ENCODE measurements at places on chromosomes 2 and 18. TPM values are rescaled to one million over a fixed set of nuclear protein-coding genes. Genes with fewer than 3 reads are reported as not detected.

- no peaks in the 10 kb centered on the region for H3K27me3 ChIP-seq
- no peaks in the 10 kb centered on the region for H3K36me3 ChIP-seq
- no peaks in the 10 kb centered on the region for H3K4me1 ChIP-seq
- no peak for DNase-seq
Observed at GRCh38 chr18:59715966-59716369, 18.7 kb upstream of the CCBE1 start.

CDH7 gene
- not detected for total RNA-seq

CTNNA2 gene
- total RNA-seq = not detected

DNA sequence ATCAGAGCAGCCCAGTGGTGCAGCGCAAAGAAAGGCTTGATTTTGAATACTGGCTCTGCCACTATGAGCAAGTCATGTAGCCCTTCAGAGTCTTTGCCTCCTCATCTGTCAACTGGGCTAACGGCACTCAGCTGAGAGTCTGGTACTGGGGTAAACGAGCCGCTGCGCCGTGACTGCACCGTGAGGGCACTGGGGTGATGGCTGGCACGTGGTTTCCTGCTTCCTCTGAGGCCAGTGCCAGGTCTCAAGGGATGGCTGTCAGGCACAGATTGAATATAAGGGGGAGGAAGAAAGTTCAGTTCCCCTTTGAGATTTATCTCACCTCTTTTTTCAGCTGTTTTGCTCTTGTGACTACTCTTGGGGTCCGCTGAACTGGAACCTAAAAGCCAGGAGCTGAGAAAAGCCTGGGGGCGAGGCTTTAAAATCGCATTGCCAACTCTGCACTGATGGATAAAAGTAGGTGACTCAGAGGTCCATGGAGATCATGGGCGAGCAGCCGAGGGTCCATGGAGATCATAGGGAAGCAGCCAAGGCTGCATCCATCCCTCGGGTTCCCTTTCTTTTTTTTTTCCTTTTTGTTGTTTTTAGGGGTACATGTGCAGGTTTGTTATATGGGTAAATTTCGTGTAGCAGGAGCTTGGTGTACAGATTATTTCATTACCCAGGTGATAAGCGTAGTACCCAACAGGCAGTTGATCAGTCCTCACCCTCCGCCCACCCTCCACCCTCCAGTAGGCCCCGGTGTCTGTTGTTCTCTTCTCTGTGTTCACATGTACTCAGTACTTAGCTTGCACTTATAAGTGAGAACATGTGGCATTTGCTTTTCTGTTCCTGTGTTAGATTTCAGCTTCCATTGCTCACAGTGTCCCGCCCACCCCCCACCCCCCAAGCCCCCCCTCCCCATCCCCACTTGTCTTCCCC, 114.3 kb downstream of the SPP2 start:
- H3K4me3 ChIP-seq = no peak overlapping the region
- no peaks in the 10 kb centered on the region for H3K36me3 ChIP-seq
- peak; percentile 44 for DNase-seq

IL36RN gene
- total RNA-seq = not detected

DNA sequence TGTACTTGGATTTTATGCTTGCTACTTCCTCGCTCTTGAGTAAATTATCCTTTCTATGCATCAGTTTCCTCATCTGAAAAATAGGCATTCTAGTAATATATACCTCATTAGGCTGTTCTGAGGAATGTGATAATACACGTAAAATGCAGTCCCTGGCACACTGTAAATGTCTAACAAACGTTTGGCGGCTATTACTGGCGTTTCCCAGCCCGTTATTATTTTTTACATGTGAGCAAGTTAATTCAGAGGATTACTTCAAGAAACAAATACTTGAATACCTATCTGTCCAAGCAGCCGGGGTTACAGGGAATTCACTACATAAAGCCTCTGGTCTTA, 586 bp upstream of the C2orf49 start:
- H3K36me3 ChIP-seq = peaks cover 19% of the 10 kb centered on the region
- peaks cover 40% of the 10 kb centered on the region for H3K4me1 ChIP-seq
- H3K27me3 ChIP-seq = no peaks in the 10 kb centered on the region
- DNase-seq = no peak
- H3K4me3 ChIP-seq = peak overlapping the region; percentile 100

GRCh38 chr2:136118819-136119716, 1.1 kb upstream of the CXCR4 start:
- peak overlapping the region; percentile 98 for H3K27ac ChIP-seq
- H3K4me3 ChIP-seq = peak overlapping the region; percentile 98
- H3K27me3 ChIP-seq = peaks cover 6% of the 10 kb centered on the region

PSMA8 gene
- total RNA-seq = 1.2 TPM
